Naive B cell (primary cell): ENCODE measurements at places on chromosomes 2 and 18.

DNA sequence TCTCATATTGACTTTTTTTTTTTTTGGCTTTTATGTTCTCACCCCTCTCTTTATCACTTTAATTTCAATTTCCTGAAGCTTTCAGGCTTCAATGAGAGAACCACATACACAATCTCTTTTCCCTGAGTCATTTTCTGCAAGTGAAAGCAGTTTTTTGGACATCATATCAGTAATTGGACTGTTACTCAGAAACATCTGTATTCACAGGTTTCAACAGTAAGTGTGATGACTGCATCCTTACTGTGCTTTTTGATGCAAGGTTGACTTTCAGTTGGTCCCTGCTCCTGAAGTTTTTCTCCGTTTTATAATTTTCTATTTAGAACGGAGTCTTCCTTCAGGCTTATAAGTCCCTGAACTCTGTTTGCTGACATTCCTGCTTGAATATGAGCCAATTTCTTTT, 70.5 kb upstream of the CCBE1 start:
- peaks cover 7% of the 10 kb centered on the region for H3K36me3 ChIP-seq
- peaks cover 37% of the 10 kb centered on the region for H3K27me3 ChIP-seq
- no peak for DNase-seq
- no peaks in the 10 kb centered on the region for H3K4me1 ChIP-seq
- H3K4me3 ChIP-seq = no peak overlapping the region

- H3K27ac ChIP-seq = peak overlapping the region; percentile 52
- no peaks in the 10 kb centered on the region for H3K36me3 ChIP-seq
- H3K4me1 ChIP-seq = peaks cover 24% of the 10 kb centered on the region
- H3K4me3 ChIP-seq = peak overlapping the region; percentile 80
Measured at GRCh38 chr2:191679818-191680600, 2.1 kb downstream of the NABP1 start.

GRCh38 chr2:58194458-58194857, 46.7 kb downstream of the FANCL start:
- H3K4me3 ChIP-seq = no peak overlapping the region
- H3K27ac ChIP-seq = no peak overlapping the region
- no peaks in the 10 kb centered on the region for H3K4me1 ChIP-seq
- peaks cover 6% of the 10 kb centered on the region for H3K36me3 ChIP-seq
- H3K27me3 ChIP-seq = no peaks in the 10 kb centered on the region
- DNase-seq = no peak

GRCh38 chr2:64036034-64036705, 16.9 kb upstream of the VPS54 start:
- H3K27ac ChIP-seq = no peak overlapping the region
- no peaks in the 10 kb centered on the region for H3K36me3 ChIP-seq
- DNase-seq = no peak
- H3K27me3 ChIP-seq = no peaks in the 10 kb centered on the region

DNA sequence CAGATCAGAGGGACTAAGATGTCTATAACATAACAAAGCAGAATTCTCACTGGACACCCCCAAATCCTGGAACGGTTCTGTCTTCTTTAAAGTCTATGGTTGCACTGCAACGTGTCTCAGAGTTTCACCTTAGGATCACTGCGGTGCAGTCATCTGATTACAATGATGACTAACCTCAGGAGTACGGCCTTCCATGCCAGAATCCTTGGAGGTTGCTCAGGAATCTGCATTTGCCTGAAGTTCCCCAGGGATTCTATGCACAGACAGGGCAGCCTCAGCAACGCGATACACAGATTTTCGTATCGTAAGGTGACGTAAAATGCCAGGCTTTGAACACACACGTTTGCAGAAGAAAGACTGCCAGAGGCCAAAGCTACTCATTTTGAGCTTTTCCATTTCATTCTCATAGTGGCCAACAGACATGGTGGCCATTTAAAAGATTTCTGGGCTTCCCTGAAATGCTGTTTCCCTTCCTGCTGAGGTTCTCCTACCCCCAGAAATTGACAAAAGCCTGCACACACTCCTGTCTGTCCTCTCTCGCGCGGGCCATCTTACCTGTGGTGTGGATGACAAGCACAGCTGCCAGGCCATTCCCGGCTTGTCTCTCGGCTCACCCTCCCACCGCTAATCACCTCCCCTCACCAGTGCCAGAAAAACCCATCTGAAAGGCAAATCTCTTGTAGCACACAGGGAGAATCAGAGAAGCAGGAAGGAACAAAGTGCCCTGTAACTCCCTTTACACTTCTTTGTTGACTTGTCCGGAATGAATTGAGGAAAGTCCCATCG, 148.8 kb downstream of the ACKR3 start:
- no peak overlapping the region for H3K27ac ChIP-seq
- H3K36me3 ChIP-seq = no peaks in the 10 kb centered on the region
- H3K4me1 ChIP-seq = peaks cover 3% of the 10 kb centered on the region
- peaks cover 41% of the 10 kb centered on the region for H3K27me3 ChIP-seq

DNA sequence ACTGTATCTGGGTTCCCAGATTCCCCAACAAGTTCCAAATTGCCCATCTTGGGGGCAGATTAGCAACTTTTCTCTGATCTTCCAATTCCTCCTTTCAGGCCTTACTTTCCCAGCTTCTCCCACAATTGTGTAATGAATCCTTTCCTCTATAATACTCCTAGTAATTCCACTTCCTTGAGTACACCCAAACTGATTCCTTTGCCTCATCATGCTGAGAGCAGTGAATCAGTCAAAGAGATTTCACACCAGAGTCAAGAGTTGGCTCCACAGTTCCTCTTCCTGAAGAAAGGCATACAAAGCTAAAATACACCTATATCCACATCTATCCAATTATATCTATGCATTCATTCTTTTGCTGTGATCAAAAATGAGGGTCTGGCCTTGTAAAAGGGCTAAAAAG, 28.6 kb upstream of the DAPL1 start:
- no peaks in the 10 kb centered on the region for H3K36me3 ChIP-seq
- no peak overlapping the region for H3K27ac ChIP-seq
- no peak overlapping the region for H3K4me3 ChIP-seq
- no peaks in the 10 kb centered on the region for H3K4me1 ChIP-seq
- no peak for DNase-seq
- H3K27me3 ChIP-seq = no peaks in the 10 kb centered on the region

DNA sequence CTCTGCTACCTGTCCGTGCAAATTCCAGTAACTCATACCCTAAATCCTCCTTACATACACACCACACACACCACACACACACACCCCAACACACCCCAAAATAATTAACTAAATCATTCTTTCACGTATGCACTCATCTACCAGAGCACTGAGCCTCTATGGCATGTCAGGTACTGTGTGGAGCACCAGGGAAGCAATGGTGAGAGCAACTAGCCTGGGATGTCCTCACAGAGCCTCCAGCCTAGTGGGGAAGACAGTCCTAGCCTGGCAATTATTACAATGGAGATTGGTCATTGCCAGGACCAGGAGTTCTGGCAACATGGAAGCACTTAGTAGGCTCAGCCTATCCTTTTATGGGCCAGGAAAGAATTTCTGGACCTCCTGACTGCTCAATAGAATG, 72.7 kb upstream of the LCLAT1 start:
- no peak for DNase-seq
- no peak overlapping the region for H3K4me3 ChIP-seq
- no peak overlapping the region for H3K27ac ChIP-seq
- no peaks in the 10 kb centered on the region for H3K27me3 ChIP-seq
- no peaks in the 10 kb centered on the region for H3K36me3 ChIP-seq

DNA sequence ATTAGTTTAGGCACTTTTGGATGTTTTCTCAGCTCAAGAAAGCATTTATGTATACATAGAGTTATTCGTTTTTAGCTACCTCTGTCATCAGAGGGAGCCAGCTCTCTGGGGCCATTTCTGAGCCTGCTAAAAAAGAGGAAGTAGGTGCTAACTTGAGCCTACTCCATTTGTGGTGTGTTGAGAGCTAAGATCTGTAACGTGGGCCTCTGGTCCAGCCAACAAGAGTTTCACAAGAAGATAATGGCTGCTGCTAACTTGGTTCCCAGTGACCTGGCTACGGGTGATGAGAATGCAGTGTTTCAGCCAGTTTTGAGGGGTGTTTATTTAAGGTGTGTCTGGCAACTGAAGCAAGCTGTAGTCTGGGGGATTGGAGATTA, 182.5 kb downstream of the PRKCE start:
- peaks cover 73% of the 10 kb centered on the region for H3K4me1 ChIP-seq
- peak overlapping the region; percentile 0 for H3K4me3 ChIP-seq
- peak overlapping the region; percentile 86 for H3K27ac ChIP-seq
- DNase-seq = peak; percentile 50
- H3K27me3 ChIP-seq = no peaks in the 10 kb centered on the region

- H3K4me3 ChIP-seq = no peak overlapping the region
- no peaks in the 10 kb centered on the region for H3K4me1 ChIP-seq
- no peaks in the 10 kb centered on the region for H3K36me3 ChIP-seq
- no peaks in the 10 kb centered on the region for H3K27me3 ChIP-seq
- no peak overlapping the region for H3K27ac ChIP-seq
Measured at GRCh38 chr18:676069-676468, 18.6 kb downstream of the TYMS start.

DNA sequence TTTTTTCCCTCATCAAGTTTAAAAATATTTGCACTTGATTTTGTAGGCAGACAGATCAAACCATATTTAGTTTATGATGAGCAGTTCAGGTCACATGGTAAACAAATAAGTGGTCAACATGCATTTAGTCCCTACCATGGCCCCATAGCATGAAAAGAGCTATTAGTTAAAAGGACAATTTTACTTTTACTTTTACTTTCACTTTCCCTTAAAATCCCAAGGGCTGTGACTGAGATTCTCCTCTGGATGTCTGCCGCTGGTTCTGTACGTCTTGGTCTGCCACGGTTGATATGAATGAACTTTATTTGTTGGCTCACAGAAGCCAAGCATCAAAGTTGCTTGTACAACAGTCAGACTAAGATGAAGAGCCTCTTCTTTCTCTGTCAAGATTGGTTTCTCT, 626.2 kb upstream of the CDH7 start:
- no peak overlapping the region for H3K27ac ChIP-seq
- no peak for DNase-seq
- H3K4me3 ChIP-seq = no peak overlapping the region

GRCh38 chr2:111121028-111121827, 514 bp downstream of the BCL2L11 start:
- H3K36me3 ChIP-seq = no peaks in the 10 kb centered on the region
- peak overlapping the region; percentile 98 for H3K4me3 ChIP-seq
- H3K27me3 ChIP-seq = peaks cover 24% of the 10 kb centered on the region

GRCh38 chr2:38515155-38516074, 87.3 kb downstream of the HNRNPLL start:
- no peak overlapping the region for H3K4me3 ChIP-seq
- peaks cover 12% of the 10 kb centered on the region for H3K27me3 ChIP-seq
- no peak overlapping the region for H3K27ac ChIP-seq
- DNase-seq = no peak
- H3K36me3 ChIP-seq = no peaks in the 10 kb centered on the region

GRCh38 chr2:219425238-219426067, 7.3 kb downstream of the DES start:
- no peaks in the 10 kb centered on the region for H3K36me3 ChIP-seq
- H3K4me3 ChIP-seq = no peak overlapping the region
- no peaks in the 10 kb centered on the region for H3K4me1 ChIP-seq
- DNase-seq = no peak
- no peak overlapping the region for H3K27ac ChIP-seq
- H3K27me3 ChIP-seq = peaks cover 67% of the 10 kb centered on the region

DNA sequence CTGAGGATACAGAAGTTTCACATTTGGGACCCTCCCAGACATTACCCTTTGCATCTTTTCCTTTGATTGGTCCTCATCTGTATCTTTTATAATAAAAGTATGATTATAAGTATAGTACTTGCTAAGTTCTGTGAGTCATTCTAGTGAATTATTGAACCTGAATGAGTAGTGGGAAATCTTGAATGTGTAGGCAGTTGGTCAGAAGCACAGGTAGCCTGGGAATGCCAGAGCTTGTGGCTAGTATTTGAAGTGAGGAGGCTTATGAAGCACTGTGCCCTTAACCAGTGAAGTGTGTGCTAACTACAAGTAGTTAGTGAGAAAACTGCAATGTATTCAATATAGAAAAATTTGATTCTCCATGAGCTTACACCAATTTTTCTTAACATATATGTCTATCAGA, 257.6 kb downstream of the GRB14 start:
- H3K4me1 ChIP-seq = no peaks in the 10 kb centered on the region
- H3K27ac ChIP-seq = no peak overlapping the region
- DNase-seq = no peak
- H3K27me3 ChIP-seq = no peaks in the 10 kb centered on the region

DNA sequence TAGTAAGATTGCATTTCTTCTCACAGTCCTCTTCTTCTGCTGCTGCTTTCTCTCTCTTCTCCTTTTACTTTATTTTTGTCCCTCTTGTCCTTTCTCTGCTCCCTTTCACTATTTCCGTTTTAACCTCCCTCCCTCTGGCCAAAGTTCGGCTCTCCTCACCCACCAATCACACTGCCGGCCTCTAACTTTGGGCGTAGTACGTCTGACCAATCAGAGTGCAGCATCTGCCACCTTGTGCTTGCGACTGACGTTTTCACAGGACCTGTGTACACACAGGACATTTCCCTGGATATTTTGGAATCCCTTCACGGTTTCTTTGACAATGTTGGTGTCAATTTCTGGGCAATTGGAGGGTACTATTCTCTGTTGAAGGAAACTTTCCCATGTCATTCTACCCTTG, 22.6 kb upstream of the ICOS start:
- DNase-seq = no peak
- peaks cover 27% of the 10 kb centered on the region for H3K27me3 ChIP-seq
- peaks cover 7% of the 10 kb centered on the region for H3K4me1 ChIP-seq
- no peak overlapping the region for H3K4me3 ChIP-seq

- no peaks in the 10 kb centered on the region for H3K36me3 ChIP-seq
- H3K4me1 ChIP-seq = no peaks in the 10 kb centered on the region
- H3K4me3 ChIP-seq = no peak overlapping the region
- DNase-seq = no peak
- no peak overlapping the region for H3K27ac ChIP-seq
Measured at GRCh38 chr2:22134421-22134820, 1010.7 kb downstream of the TDRD15 start.

DNA sequence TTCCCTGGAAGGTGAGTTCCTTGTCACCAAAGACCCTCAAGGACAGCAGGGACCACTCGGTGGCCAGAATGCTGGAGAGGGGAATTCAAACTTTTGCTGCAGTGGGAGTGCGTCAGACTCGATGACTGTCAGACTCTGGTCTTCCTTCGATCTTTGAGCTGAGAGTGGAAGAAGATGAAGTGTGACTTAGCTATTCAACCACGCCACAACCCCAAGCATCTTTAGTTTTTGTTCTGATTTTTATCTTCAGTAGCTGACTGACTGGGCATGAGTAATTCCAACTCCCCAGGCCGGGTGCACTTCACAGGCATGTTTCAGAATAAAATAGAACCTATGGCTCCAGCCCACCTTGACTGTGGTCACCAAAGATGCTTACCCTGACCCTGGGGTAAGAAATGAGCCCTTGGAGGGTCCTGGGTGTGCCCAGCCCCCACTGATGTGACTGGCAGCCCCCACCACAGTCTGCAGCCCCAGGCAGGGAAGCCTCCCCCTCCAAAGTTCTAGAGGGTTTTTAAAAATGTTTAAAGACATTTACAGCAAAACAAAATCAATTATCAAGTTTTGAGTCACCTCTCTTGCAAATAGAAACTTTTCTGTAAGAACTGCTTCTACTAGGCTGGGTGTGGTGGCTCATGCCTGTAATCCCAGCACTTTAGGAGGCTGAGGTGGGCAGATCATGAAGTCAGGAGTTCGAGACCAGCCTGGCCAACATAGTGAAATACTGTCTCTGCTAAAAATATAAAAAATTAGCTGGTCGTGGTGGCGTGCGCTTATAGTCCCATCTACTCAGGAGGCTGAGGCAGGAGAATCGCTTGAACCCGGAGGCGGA, 24.9 kb upstream of the YWHAQ start:
- H3K27me3 ChIP-seq = no peaks in the 10 kb centered on the region
- H3K4me1 ChIP-seq = peaks cover 9% of the 10 kb centered on the region
- H3K27ac ChIP-seq = no peak overlapping the region
- DNase-seq = no peak
